Activated naive CD4-positive, alpha-beta T cell treated with anti-CD3 and anti-CD28 coated beads for 36 hours (primary cell): ENCODE measurements at places on chromosomes 11 and 22.

GRCh38 chr11:7597620-7598019, 75.7 kb downstream of the CYB5R2 start:
- no peak for DNase-seq

DNA sequence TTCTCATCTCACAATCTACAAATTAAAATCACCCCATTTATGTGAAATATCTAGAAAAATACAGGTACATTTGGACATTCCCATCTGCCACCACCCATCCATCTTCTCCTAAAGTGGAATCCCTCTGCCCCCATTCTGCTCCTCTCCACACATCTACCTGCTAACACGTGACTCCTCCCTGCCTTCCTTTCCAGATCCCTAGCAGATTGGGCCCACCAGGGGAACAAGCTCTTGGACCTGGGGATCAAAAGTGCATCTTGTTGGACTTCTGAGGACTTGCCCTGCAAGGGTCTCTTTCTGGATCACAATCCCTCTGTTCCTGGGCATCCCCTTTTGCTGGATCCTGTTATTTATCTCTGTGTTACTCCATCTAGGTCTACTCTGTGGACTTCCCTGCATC, 107.6 kb downstream of the ZNF280B start:
- DNase-seq: no peak

DNA sequence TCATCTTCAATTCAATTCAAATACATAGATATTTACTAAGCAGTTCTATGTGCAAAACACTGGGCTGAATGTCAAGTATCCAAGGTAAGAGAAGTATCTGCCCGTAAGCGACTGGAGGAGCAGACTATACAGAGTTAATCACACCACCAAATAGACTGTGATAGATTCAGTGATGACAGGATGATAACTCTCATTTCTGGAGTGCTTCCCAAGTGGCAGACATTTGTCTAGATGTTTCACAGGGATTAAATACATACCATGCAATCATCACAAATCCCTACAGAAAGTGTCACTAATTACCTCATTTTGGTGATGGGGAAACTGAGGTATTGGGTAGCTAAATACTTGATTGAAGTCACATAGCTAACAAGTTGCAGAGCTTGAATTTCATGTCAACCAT, 508.7 kb upstream of the TENM4 start:
- no peak for DNase-seq

DNA sequence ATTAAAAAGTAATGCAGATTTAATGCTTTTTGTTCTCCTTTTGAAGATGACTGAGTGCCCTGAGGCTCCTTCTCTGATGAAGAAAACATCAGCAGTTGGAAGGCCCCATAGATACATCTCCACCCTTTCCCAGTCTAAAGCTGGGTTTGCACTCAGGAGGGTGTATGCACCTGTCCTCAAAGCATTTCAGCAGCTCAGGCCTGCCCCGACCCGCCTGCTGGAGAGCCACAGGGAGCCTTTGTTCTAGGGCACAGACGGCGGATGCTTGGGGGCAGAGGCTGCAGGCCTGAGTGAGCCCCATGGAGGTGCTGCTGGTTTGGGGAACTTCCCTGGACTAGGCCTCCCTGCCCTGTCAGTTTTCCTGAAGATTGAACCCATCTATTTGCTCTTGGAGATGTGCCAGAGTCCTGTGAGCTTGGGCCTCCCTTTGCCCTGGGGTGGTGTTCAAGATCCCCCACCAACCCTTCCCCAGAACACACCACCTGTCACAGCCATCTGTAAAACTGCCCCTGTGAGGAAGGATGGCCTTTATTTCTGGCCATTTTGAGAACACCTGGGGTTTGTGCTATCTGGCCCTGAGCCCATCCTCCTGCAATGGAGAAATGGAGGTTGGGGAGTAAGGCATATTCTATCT, 160.0 kb downstream of the NAV2 start:
- DNase-seq: no peak

DNA sequence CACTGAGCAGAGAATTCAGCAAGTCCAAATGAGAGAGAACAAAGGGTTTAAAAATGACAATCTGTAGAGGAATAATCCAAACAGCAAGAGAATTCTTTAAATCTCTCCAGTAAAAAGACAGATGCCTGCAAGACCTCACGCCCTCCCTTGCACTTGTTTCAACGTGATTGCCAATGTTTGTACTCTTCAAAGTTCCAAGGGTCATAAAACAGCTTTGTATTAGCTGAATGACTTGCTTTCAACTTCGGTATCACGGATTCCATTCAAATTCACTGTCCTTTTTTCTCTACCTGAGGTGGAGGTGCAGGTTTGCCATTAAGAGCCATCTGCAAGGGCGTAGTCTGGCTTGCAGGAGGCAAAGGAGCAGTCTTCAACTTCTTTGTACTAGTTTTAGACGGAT, 41.1 kb upstream of the CHRNA10 start:
- no peak for DNase-seq

DNA sequence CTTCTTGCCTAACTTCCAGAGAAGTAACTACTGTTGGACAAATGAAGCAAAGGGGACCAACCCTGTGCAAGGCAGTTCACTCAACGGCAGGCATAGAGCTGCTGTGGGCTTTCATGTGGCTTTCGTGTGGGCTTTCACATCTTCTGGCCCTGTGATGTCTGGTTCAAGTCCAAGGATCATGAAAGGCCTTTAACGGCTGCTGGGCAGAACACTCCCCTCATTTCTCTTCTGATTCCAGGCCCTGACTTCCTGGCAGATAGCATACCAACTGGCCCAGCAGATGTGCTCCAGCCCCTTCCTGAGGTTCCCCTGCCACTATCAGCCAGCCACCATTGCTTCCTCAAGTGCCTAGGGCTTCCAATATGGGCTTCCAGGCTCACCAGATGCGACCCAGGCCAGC, 28.7 kb upstream of the CTR9 start:
- no peak for DNase-seq

GRCh38 chr22:44304354-44304753, 8.4 kb downstream of the SHISAL1 start:
- DNase-seq: no peak

GRCh38 chr11:74820763-74821162, 72.1 kb downstream of the RNF169 start:
- no peak for DNase-seq

DNA sequence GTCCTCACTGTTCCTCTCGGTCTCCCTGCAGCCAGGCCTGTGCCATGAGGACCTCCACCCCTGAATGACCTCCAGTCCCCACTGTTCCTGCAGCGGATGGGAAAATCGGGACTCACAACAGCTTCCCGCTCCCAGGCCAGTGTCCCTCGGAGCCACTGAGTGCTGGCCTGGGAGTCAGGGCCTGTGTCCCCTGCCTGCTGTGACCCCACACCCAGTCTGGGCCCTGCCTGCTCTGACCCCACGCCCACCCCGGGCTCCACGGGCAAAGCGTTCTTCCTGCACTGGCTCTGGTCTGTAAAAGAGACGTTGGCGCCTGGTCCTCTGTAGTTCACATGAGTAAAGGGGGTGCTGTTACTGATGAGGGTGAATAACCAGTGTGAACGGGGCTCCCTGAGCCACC, 73.0 kb upstream of the SHISAL1 start:
- no peak for DNase-seq

GRCh38 chr22:41870786-41871185, 37.9 kb downstream of the SREBF2 start:
- no peak for DNase-seq

DNA sequence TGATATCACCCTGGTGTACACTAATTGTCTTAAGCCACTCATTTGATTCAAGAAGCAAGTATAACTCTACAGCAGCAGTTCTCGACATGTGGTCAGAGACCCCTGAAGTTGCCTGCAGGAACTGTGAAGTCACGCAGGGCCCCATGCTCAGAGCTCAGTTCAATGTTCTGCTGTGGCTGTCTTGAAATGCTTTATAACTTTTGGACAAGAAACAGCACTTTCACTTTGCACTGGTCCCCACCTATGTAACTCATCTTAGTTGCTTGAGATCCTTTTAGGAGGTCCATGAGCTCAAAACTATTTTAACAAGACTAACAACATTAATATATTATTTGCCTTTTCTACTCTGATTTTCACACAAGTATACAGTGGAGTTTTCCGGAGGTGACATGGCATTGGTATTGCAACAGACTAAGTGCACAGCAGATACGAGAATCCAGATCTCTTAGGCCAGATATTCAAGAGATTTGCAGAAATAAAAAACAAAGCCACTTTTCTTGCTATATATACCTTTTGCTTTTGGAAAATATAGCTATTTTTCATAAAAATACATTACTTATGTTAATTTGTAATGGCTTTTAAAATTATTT, 64.8 kb downstream of the PRR5L start:
- DNase-seq: no peak
